ENCODE measurements at places on chromosomes 5 and 9.
A peak's percentile ranks its signal among the peaks of the same experiment; 100 is the strongest.

DNA sequence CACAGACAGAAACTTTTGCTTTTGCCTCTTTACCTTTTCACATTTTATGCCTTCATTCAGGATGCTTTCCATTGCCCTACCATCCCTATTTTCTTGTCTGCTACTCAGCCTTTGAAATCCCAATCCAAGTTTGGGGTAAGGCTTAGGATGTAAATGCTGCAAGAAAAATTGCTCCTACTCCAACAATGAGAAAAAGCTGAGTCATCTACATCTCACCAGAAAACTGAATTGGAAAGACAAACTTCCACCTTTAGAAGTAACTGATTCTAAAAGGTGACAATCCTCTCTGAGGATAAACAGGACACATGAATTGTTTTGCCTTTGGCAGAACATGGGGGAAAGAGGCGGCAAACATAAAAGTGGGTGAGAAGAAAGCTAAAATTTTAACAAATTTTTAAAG, 295.6 kb downstream of the NR2F1-AS1 start:
- DNase-seq, result no peak

GRCh38 chr5:157575381-157576020, at the start of gene ADAM19:
Gene ADAM19, minus strand, starts transcription at chr5:157575775. Its CDS starts 79 bp downstream, at chr5:157575696.
- DNase-seq, result peak; percentile 21

DNA sequence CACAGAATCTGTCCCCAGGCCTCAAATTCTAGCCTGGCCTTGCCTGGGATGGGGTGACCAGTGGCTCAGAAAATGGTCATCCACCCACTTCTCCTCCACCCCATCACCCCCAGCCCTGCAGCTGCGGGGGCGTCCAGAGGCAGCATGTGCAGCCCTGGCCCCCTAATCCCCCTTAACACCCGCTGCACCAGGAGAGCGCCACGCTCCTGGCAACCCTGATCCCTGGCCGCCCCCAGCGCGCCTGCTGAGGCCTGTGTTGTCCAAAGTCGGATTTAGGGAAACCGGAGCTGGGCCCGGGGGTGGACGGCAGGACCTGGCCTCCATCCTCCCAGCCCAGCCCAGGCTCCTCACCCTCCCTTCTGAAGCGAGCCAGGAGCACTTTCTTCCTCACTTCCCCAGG, 22.0 kb downstream of the NR5A1 start:
- DNase-seq, result no peak

GRCh38 chr5:87151547-87151946, 116.1 kb upstream of the RASA1 start:
- DNase-seq, result peak; percentile 94

DNA sequence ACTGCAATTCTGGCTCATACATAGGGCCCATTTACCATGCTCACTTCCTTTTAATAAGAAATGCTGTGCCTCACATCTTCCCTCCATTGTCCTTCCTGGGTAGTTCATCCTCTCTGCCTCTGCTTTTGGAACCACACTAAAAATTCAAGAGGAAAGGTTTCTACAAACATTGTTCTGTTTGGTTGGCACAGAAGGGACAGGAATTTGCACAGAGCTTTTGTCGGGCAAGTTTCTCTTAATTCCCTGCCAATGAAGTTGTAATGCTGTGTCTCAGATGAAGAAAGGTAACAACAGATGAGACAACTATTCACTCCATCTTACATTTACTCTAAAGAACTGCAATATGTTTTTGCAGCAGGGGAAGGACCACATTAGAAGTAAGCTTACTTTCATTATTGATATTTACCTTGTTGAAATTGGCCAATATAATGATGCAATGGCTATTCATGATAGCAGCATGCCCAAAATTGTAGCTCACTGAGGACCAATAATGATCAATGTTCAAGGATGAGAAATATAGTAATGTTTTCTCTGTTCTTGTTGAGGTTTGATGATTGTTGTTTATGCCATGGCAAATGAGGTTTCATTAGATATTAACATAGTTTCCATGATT, 82.5 kb upstream of the HMHB1 start:
- no peak for DNase-seq

DNA sequence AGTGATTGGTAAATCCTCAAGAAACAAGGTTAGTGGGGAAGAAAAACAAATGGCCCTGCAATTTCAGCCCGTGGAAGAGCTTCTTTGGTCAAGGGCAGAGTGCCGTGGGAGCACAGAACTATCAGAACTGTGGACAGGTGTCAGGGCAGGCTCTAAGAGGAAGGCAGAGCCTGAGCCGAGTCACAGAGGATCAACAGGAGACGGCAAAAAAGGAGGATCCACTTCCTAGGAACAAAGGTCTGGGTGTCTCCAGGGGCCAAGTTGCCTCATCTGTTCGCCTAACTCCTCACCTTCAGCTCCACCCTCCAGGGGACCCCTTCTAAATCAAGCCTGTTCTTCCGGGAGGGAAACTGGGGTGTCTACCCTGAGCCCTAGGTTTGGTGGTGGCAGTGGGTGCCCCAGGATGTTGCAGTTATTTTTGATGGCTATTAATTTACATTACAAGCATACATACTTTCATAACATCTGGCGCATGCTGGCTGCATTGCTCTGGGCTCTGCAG, 88.0 kb downstream of the FEM1C start:
- no peak for DNase-seq

DNA sequence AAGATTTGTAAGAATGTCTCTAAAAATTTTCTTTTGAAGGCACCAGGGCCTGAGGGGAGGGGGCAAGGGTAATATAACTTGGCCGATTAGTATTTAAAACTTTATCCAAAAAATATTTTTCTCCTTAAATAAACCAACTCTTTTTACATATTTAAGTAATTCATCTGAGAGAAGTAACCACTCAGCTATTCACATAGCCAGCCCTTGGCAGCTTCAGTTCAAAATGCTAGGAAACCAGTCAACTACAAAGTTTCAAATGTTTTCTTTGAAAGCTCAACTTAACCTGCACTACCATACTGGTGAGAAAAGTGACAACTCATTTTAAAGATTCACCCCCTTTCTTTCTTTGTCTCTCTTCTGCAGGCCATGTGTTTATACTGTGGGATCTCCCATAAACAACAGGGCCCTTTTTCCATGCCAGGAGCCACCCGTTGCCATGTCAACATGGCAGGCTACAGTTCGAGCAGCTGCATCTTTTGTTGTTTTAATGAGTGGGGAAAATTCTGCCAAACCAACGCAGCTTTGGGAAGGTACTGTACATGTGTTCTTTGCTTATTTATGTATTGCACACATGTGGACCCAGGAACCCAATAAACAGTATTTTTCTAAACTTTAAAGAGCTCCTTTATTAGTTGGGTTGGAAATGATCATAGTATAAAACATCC, 46.3 kb downstream of the AOPEP start:
- no peak for DNase-seq

DNA sequence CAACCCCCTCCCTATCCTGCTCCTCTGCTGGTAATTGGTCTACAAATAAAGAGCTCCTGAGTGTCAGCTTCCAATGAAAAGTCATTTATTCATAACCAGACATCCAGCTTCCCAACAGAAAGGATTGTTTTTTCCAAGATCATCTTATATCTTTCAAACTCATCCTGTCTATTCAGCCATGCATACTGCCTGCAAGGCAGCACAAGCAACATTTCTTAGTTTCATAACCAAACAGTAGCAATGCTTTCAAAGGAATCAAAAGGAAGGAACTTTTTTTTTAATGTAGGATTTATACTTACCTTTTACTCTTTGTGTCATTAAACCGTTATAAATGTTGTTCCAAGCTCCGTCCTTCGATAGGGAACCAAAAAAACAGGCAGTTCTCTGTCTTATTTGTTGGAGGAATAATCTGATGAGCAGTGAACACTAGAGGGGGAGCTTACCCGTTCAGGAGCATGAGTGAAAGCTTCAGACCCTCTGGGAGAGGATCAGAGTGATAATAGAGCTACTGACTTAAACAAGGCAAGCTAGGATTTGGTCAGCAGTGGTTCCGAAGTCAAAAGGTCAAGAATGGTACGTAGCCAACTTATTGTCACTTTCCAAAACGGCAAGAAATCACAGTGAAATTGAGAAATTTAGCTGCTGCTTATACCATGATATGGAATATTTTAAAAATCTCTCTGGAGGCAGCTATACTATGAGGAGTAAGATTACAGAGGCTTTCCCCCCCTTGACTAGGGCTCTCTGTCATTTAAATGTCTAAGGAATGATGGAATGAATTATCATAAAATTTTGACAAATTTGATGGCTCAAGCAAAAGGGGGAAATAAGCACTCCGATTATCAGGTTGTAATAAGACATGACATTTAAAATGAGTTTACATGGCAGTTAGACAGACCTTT, 892.9 kb downstream of the NR2F1-AS1 start:
- DNase-seq, result peak; percentile 15

DNA sequence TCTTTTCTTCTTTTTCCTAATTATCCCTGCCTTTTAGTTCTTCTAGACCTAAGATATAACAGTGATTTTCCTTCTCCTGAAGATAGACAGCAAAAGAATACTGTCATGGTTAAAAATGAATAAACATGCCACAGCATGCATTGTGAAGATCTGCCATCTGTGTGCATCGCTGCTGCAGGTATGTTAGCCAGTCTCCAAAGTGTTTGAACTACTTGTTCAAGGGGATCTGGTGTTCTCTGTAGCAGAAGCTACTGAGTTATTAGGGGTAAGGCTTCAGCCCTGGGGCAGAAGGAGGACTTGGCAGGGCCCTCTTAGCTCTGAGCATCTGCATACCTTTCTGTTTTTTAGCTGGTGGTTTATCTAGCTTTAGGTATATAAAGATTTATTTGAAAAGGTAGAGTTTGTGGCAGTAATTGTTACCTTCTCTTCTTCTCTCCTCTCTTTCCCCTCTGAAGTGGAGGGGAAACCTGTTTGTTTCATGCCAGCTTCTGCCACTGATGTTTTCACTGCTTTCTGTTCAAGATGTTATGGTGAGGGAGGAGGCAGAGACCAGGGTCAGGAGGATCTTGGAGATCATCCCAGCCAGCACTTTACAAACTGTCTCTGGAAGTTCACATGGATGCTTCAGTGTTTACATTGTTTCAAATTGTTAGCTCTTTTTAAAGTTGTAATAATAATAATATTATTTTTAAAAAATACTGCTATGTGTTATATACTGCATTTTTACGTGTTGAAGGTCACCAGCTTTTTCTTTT, 25.2 kb downstream of the GALNT10 start:
- DNase-seq, result no peak

- no peak for DNase-seq
These were observed 643.4 kb downstream of the CCDC171 start for GRCh38 chr9:16196206-16196605.

- no peak for DNase-seq
These were observed 235.5 kb upstream of the ZNF608 start for GRCh38 chr5:124981901-124982300.

DNA sequence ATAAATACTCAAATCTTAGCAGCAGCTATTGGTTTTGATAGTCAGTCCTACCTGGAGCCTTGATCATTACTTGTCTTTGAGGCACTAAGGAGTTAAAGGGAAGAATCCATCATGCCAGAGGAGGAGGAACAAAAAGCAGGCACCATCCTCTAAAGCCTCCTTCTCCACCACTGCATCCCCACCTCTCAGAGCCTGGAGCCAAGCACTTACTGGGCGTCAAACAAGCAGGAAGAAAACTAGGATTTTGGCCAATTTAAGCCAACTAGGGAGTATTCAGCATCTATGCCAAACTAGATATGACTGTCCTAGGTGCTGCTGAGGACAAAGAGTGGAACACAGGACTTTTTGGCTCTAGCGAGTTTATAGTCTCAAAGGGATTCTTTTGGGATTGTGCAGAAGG, 152.5 kb downstream of the PPP2R2B start:
- DNase-seq, result no peak

- DNase-seq, result no peak
These were observed 59.8 kb upstream of the ZBED3 start for GRCh38 chr5:77146896-77147295.

DNA sequence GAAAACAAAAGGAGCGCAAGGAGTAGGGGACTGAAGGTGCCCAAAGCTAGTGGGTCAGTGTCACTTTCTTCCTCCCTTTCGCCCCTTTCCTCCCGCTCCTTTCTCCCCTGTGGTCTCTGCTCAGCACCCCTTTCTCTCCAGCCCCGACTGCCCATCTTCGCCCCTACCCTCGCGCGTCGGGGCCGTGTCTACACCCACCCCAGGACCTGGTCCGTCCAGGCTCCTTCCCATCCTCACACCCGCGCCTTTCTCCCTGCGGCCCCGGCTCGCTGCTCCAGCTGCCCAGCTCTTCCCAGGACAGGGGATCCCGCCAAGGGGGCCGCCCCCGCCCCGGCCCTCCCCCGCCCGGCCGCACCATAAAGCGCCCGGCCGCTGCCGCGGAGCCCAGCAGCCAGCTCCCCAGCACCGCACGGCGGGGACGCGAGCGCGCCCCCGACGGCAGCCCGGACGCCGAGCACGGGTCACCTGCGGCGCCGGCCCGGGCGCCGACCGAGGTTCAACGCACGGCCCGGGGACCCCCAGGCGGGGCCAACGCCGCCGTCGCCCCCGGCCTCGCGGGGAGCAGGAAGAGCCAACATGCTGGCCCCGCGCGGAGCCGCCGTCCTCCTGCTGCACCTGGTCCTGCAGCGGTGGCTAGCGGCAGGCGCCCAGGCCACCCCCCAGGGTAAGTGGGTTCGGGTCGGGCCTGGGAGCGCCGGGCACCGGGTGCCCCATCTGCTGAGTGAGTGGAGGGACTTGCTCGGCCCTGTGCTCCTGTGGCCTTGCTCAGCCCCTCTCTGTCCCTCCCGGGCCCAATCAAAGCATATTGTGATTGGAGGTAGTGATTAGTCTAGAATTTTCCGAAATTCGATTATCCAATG, at the start of gene THBS4:
THBS4 (plus strand) TSS at position 387 of the 860 bp plus-strand sequence; CDS start at position 577, 190 bp downstream.
- DNase-seq, result no peak

DNA sequence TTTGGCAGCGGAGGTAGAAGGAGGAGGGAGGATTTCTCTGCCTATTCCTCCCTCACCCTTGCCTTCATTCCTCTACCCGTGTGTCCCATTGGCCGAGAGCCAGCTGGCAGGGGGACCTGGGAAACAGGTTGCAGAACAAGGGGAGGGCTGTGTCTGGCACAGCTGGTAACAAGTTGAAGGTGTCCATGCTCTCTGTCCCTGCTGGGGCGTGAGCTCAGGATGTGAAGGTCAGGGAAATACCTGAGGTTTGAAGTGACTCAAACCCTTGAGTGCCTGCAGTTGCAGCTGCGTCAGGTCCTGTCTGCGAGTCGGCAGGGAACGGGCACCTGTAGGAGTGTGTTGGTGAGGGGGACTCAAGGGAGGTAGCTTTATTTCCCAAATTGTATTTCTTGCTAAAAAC, 16.2 kb downstream of the MIGA2 start:
- no peak for DNase-seq

- DNase-seq, result peak; percentile 18
These were observed 576 bp downstream of the KIAA1958 start for GRCh38 chr9:112487008-112487798.

GRCh38 chr5:161155451-161155850, 303.4 kb upstream of the ATP10B start:
- DNase-seq, result no peak

GRCh38 chr5:37494756-37495155, 115.6 kb downstream of the WDR70 start:
- peak; percentile 33 for DNase-seq

Data from HFFc6 (cell line).